ENCODE measurements at places on chromosomes 2 and 18.

DNA sequence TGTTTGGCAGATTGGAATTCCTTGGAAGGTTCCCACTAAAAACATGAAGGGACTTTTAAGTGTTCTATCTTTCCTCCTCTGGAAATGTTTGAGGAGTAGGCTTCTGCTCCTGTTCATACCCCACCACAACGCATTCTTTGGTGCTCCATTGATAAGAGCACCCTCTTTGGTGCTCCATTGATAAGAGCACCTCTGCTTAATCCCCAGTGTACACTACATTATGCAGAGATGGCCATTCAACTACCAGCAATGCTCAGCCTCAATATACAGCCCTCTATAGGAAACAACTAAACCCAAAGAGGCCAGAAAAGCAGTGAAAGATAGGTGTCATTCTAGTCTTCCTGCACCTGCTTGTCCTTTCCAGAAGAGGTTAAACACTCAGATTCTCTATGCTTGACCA is 1.8 kb upstream of the CHAC2 start:
- no peak for DNase-seq

- no peak for DNase-seq
These were observed 47.9 kb downstream of the DOCK10 start for GRCh38 chr2:224994242-224994823.

GRCh38 chr2:138689705-138690104 is 90.5 kb downstream of the NXPH2 start:
- no peak for DNase-seq

GRCh38 chr18:70617020-70617763 is 328.3 kb downstream of the SOCS6 start:
- DNase-seq: no peak

GRCh38 chr18:21980744-21981143 is 188.6 kb upstream of the GATA6 start:
- no peak for DNase-seq

GRCh38 chr2:29802986-29803385 is 118.4 kb downstream of the ALK start:
- no peak for DNase-seq

DNA sequence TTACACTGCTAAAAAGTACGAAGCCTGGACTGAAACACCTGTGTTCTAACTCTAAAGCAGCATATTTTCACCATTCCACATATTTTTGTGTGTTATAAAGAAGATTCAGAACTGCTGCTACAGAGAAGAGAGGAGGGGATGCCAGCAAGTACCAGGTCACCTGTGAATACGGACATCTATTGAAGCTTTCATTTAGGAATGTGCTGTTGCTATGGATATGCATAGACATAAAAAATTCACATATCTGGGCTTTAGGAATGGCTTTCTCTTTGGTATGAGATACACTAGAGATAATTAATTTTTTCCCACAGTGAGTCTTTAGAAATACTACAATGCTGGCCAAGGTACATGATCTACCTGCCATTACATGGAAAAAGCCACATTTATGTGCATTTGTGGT is 238.5 kb downstream of the WDR7 start:
- DNase-seq: no peak

DNA sequence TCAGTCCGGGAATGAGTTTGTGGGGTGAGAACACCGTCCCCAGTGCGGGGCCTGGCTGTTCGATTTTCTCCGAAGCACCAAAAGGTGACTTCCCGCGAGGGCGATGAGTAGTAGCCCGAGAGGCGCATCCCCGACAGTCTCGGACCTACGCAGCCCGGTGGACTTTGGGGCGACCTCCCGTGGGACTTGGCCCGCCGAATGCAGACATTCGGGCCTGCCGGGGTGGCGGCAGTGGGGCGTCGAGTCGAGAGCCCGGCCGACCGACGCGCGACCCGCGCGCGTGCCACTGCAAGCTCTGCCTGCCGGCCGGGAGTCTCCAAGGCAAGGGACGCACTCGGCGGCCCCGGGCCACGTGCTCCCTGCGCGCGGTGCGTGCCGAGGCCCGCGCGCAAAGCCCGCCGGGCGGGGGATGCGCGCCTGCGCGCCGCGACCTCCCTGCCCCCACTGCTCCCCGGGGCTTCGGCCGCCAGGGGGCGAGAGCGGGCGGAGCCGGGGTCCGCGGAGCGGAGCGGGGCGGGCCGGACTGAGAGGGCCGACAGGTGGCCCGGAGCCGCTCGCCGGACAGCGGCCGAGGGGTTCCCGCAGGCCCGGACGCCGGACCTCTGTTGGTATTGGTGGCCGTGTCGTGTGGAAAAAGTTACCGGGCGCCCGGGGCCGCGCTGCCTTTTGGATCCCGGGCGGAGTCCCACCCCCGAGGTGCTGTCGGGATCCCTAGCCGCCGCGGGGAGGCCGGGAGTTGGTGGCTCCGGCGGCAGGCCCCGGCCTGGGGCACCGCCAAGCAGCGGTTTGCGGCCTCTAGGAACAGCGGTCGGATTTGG is 1.9 kb downstream of the PTMA start:
- DNase-seq: peak; percentile 91

DNA sequence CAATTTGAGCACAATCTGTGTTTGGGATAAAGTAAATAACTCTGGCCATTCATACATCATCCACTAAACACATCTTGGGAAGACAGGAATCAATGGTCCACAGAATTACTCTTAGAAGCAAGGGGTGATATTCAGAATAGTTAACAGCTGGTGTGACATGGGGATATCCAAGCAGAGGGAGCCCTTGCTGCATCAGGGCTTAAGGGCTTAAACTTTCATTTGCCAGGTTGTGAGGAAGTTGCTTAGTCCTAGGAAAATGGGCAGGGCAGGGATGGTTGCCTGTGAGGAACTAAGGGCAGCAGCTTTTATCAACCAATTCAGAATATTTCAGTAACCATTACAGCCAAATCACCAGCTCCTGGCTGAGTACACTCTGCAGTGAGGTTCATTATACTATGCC is 2.0 kb upstream of the ITGA6 start:
- no peak for DNase-seq

- DNase-seq: no peak
These were observed 6.5 kb downstream of the EFEMP1 start for GRCh38 chr2:55917117-55917516.

DNA sequence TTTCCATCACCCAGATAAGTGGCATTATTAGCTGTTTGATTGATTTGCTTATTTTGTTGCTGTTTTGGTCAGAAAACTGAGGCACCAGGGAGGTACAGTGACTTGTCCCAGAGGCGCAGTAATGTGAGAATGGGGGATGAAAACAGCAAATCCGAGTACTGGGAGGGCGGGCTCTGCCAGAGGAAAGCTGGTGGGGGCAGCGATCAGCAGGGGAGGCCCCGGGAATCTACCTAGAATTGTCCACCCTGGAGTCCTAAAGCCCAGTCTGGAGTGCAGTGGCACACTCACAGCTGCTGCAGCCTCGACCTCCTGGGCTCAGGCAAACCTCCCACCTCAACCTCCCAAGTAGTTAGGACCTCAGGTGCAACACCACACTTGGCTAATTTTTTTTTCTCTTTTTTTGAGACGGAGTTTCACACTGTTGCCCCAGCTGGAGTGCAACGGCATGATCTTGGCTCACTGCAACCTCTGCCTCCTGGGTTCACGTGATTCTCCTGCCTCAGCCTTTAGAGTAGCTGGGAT is 17.0 kb upstream of the PTMA start:
- DNase-seq: no peak

DNA sequence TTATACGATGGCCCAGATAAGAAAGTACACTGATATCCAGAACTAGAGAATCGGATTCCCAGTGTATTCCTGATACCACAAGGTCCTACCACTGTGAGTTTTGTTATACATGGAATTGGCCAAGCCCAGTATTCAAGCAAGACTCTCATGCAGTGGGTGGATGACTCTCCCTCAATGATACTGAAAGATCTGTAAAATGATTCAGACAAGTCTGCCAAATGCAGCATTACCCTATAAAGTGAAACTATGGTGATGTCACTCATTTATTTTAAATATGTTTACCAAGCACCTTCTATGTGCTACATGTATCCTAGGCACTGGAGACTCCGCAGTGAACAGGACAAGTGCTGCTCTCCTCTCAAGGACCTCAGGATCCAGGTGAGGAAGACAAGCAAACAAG is 22.6 kb downstream of the MYO5B start:
- DNase-seq: no peak

DNA sequence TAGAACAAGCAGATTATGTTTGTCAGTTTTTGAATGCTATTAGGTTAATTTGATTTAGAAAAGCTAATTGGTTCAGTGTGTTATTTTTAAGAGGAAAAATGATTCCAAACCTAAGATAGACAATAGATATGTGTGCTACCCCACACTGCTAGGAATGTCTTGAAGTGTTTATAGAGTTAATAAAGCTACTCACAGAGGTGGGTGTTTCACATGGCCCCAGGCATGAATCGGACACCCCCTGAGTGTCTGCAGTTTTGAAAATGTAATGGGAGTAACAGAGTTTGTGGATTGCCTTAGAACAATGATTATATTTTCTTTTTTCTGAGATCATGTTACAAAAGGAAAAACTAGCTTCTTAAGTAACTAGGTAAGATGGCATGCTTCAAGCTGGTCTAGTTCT is 348.3 kb downstream of the ADCYAP1 start:
- DNase-seq: no peak

DNA sequence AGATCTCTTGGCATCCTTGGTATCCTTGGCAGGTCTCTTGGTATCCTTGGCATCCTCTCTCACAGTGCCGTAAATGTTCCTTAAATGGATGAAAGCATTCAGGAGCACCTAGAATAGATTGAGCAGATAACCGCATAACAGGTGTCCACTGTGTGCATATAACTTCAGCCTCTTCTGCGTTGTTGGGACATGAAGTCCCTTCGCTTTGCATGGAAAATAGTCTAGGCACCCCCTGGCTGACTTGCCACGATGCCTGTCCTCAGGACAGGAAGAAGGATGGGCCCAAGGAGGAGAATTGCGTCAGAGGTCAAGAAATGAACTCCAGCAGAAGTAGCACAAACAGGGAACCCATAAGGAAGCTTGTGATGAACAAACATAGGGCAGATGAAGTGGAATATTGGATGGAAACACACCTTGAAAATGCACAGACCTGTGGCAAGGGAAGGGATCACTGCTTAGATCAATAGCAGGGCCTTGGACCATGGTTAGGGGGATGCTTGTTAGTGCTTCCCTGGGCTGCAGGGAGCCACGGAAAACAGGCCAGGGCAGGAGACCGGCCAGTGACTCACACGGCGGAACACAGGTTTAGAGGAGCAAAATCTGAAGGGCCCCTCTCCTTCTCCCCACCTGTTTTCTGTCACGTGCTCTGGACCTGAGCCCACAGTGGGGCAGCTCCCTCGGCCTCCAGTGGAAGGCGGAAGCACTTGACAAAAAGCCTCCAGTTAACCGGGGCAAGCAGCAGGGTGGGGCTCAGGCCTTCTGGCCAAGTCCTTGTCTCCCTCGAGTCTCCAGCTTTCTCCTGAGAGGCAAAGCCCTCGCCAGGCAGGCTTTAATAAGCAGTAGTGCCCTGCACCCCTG is 99.2 kb upstream of the ASAP2 start:
- no peak for DNase-seq

DNA sequence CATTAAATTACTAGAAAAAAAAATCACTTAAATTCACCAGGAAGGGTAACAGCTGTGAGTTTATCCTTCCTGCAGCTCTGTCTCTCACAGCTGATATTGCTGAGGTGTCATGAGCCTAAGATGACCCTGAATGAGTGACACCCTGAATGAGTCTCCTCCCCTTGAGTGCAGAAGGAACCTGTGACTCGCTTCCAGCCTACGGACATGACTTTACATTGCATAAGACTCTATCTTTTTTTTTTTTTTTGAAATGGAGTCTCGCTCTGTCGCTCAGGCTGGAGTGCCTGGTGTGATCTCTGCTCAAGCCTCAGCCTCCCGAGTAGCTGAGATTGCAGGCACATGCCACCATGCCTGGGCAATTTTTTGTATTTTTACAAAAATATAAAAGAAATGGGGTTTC is 14.1 kb downstream of the MRO start:
- no peak for DNase-seq

DNA sequence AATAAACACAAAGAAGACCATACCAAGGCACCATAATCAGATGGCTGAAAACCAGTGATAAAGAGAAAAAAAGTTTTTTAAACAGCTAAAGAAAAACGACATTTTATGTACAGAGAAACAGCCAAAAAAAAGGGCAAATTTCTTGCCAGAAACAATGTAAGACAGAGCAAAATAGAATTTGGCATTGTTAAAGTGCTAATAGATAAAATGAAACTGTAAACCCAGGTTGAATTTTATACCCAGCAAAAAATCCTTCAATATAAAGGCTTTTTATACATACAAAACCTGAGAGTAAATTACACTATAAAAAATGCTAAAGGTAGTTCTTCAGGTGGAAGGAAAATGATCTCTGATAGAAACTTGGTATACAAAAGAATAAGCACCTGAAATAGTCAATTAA is 45.7 kb downstream of the FAM117B start:
- DNase-seq: no peak

GRCh38 chr2:73868204-73868978 is 24.4 kb upstream of the ACTG2 start:
- no peak for DNase-seq

- no peak for DNase-seq
These were observed 699.9 kb downstream of the DSC3 start for GRCh38 chr18:30342675-30343074.

GRCh38 chr2:182101263-182101662 is 115.6 kb downstream of the PPP1R1C start:
- no peak for DNase-seq

DNA sequence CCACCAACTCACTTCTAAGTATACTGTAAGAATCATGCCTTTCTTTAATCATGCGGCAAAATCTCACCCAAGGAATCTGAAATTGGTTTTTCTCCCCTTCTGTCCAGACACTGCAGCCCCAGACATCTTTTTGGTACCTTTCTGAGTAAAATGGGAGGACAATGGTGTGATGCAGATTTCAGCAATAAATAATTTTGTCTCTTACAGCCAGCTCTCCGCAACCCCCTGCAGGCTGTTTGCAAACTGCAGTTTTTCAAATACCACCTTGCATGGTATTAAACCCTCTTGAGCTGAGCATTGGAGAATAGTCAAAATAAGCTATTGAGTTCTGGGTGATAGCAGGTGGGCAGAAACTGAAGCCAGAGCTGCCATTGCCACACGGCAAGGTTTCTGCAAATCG is 32.2 kb downstream of the GPR39 start:
- no peak for DNase-seq

DNA sequence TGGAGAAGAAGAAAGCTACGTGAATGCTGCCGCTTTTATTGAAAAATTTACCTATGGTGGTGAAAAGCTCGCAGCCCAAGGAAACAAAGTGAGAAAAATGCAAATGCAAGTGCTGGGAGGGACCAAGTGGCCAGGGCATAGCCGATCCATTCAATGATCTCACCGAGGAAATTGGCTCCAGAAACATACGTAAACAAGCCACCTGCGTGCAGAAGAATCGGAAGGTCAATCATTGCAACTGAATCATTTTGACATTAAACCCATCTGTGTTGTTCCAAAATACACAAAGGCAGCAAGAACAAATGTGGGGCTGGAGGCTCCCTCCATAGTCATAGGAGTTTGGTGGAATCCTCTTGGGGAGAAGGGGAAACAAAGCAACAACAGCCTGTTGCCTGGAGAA is 51.5 kb downstream of the SRD5A2 start:
- DNase-seq: no peak

Data from activated CD4-positive, alpha-beta T cell treated with anti-CD3 and anti-CD28 coated beads, Interleukin-2, Interleukin-6, amounts not matched to agents 100 ng/mL and 50 ng/mL, durations not matched to agents 16 hours and 8 hours (primary cell).